Stimulated activated CD8-positive, alpha-beta memory T cell treated with anti-CD3 and anti-CD28 coated beads, Interleukin-2, amount 100 ng/mL, for 1 hour (primary cell): ENCODE measurements at places on chromosomes 1 and 21.

GRCh38 chr21:27083144-27083543, 116.3 kb upstream of the ADAMTS5 start:
- no peak for DNase-seq

- no peak for DNase-seq
Observed at GRCh38 chr1:171295821-171296220, 18.2 kb upstream of the FMO4 start.

- no peak for DNase-seq
Observed at GRCh38 chr1:11299225-11299574, 26.2 kb downstream of the UBIAD1 start.

GRCh38 chr1:5728663-5729355, 263.4 kb downstream of the NPHP4 start:
- no peak for DNase-seq

DNA sequence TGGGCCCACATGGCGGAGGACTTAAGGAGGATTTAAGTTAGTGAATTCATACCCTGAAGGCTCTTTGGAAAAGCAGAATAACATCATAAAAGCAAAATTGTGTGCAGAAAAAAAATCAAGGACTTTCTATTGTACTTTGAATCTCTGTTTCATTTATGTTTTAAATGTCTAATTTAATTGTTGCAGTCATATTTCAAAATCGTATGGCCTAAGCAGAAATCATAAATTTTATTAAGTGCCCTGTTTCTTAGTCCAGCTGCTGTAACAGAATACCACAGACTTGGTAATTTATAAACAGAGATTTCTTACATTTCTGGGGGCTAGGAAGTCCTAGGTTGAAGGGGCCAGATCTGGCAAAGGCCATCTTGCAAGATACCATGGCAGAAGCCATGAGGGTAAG, 555.6 kb downstream of the LTN1 start:
- DNase-seq: no peak

- no peak for DNase-seq
Observed at GRCh38 chr1:50135716-50136115, 27.0 kb downstream of the ELAVL4 start.

- DNase-seq: no peak
Observed at GRCh38 chr1:89908672-89909436, 86.1 kb upstream of the ZNF326 start.

DNA sequence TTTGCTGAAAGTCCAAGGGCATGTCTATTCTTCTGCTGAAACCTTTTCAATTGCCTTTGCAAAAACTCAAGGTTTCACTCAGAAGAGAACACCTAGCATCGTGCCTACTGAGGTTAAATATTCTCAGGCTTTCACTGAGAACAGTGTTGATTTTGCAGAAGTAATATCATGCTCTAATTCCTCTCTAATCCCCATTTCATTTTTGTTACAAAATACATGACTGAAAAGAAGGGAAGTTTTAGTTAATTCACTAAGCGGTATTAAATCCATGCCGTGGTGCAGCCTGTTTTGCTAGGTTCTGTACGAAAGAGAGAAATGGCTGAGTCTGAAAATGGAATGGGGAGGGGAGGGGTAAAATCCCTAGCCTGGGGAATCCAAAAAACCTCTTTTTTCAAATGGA, 163.2 kb upstream of the CAMK1G start:
- DNase-seq: no peak

DNA sequence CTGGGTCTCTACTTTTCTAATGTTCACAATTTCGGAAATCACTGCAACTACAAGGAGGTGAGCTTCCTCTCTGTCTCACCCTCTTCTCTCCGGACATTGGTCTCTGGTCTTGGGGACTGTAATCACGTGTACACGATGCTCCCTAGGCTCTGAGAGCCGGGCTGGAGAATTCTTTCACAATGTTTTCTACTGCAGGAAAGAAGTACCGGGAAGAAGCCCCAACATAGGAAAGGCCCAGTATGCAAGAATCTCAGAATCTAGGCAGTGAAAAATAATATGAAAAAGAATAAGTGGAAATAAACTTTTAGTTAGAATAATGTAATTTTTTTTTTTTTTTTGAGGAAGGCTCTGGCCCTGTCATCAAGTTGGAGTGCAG, 13.5 kb upstream of the HJV start:
- DNase-seq: no peak

GRCh38 chr1:230149751-230150584, 82.9 kb downstream of the GALNT2 start:
- no peak for DNase-seq

GRCh38 chr1:201190005-201190404, 619 bp upstream of the IGFN1 start:
- no peak for DNase-seq

DNA sequence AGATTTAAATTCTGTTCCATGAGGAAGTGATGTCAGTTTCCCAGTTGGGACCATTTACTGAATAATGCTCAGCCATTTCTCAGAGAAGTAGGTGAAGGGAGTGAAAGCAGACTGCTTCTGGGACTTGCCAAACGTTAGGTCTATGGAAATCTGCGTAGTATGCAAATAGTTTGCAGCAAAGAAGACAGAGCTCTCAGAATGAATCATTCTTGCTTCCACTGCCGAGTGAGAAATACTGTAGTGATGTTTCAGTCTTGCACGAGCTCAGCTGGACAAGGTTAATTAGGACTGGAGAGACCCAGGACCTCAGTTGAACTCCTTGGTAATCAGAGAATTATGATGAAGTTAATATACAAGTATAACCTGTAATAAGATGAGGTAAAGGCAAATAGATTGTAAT, 317.7 kb upstream of the DAB1 start:
- no peak for DNase-seq

- DNase-seq: no peak
Observed at GRCh38 chr1:181557313-181557712, 74.0 kb downstream of the CACNA1E start.

- no peak for DNase-seq
Observed at GRCh38 chr1:229225331-229225782, 45.6 kb upstream of the RAB4A start.

- no peak for DNase-seq
Observed at GRCh38 chr1:224192082-224192788, 9.2 kb downstream of the DEGS1 start.

DNA sequence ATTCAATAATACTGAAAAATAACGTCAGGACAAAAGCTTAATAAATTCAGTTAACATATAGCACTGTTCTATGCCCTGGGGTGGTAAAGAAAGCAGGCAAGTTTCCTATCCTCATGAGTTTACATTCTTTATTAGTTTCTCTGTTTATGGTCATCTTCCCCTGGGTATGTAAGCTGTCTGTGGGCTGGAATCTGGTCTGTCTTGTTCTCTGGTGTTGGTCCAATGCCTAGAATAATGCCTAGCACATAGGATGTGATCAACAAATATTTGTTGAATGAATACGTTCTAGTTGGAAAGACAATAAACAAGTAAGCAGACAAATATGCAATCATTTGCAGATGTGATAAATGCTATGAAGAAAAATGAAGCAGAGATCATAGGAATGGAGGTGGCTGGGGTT, 7.2 kb upstream of the IGSF3 start:
- no peak for DNase-seq

DNA sequence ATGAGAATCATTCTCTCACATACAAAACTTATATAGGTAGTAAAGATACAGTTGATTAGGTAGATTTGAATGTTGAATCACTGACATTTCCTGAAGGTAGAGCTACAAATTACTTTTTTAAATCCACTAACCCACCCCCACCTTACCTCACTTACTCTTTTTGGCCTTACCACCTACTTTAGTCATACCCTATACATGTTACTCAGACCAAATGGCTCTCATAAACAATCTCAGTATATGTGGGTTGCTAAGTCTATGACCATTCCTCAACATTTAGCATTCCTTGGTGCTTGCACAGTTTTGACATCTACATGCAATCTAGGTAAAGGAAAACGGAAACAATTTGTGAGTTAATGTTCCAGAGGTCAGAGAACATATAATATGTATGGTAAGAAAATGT, 26.3 kb downstream of the SYDE2 start:
- no peak for DNase-seq

DNA sequence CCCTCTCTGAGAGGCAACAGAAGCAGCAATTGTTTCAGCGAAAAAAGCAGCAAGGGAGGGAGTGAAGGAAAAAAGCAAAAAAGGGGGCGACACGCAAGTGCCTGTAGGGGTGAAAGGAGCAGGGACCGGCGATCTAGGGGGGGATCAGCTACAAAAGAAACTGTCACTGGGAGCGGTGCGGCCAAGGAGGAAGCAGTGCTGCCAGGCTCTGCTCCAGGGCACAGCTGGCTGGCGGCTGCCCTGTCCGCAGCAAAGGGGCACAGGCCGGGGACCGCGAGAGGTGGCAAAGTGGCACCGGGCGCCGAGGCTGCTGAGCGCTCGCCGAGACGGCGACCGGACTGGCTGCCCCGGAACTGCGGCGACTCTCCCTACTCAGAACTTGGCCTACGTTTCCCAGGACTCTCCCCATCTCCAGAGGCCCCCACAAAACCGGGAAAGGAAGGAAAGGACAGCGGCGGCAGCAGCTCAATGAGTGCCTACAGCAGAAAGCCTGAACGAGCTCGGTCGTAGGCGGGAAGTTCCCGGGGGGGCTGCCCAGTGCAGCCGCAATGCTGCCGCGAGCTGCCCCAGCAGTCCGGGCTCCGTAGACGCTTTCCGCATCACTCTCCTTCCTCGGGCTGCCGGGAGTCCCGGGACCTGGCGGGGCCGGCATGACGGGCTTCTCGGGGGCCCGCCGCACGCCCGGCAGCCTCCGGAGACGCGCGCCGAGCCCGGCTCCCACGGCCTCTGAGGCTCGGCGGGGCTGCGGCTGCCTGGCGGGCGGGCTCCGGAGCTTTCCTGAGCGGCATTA, 1.0 kb upstream of the CDKN2C start:
- no peak for DNase-seq

DNA sequence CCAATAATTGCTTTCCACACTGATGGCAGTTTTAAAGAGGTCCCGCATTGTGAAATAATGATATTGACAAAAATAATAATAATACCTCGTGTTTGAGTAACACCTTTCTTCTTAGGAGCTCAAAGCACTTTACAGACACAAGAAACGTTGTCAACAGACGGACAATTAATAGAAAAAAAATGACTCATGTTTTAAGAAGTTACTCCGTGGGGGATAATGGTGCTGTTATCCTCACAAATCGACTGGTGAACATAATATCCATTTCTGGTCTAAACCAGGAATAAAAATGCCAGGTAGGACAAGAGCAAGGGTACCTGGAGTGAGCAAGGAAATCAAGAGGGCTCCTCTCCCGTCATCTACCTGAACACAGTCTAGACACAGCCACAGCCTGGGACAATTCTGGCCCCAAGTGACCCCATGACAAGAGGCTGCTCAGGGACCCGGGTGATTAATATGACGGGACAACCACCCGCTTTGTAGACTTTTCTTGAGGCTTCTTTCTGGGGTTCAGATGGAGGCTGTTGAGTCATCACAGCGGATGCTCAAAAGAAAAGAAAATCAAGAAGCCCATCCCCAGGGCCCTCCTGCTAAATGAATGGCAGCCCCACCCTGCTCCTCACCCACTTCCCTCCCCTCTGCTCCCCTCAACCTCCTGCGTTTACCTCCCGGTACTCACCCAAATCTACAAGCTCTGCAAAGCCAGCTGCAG, 146.2 kb upstream of the IRF2BP2 start:
- no peak for DNase-seq

DNA sequence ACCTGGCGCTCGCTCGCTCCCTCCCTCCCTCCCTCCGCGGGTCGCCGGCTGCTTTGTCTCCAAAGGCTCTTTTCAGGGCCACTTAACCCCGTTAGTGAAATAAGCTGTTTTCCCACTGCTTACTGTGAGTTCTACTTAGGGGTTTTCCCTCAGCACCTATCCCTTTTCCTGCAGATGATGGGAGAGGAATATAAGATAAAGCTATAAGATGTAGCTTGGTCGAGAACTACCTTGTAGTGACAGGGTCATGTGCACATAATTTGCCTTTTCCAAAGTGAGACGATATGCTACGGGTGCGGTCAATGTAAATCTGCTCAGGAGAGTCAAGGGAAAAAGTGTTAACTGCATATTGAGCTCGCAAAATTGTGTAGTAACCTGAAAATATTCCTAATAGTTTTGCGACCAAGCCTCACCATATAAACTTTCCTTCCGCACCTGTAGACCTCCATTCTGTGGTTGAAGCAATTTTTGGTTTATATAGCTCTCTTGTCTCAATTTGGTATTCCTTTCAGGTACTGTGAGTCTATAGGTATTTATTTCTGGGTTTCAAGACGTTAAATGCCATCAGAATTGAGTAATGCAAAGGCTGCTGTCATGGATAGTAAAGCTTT, 55.8 kb upstream of the BOLA1 start:
- no peak for DNase-seq

DNA sequence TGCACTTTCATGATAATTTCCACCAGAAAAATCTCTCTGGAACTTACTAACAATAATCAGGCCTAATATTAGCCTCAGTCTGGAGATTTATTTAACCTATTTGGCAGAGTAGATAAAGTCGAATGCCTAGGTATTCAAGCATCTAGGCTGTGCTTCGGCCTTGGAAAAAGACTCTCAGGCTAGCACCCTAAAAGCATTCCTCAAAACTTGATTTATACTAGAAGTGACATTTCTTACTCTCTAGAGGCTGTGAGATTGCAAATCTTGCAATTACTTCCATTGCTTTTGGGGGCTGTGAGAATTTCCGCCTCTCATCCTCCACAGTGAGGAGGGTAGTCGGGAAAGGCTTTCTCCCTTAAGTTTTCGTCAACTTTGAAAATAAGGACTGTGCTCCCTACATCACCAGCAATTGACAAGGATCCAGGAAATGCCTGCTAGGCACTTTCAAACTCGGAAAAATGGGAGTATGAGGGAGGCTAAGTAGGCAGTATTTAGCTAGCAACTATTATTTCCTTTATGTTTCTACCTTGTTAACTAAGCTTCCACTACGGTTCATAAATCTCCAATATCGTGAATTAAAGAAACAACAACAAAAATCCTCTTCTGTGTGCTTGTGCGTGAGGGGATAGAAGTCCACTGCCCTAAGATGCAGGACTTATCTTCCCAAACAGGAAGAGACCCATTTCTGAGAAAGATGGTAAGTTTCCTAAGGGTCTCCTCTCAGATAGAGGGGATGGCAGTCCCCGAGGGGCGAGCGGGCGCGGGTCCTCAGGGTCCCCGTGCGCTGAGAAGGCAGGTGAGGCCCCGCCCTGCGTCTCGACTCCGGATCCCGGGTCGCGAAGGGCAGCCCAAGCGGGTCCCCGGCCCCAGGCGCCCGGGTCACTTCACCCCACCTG, 1.1 kb upstream of the LMO4 start:
- DNase-seq: no peak

- no peak for DNase-seq
Observed at GRCh38 chr1:98651116-98651632, 10.3 kb upstream of the SNX7 start.

GRCh38 chr1:205444931-205445645, 10.8 kb downstream of the BLACAT1 start:
- no peak for DNase-seq

DNA sequence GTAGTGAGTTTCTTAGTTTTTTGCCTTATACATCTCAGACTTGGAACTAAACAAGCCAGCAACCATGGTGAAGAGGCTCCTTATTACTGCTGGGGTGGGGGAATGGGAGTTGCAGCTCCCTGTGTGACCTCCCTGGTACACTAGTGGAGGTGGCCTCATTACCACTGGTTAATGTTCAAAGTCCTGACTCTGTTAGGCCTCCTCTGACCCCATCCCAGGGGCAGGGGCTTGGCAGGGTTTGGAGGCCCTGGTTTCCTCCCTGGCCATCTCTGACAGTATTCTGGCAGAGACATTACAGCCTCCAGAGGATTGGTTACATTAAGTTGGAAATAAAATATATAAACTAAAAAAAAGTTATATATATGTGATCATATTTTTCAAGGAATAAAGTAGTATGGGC, 45.2 kb downstream of the CLIC4 start:
- no peak for DNase-seq
